ENCODE measurements at places on chromosomes 7 and 10.

GRCh38 chr10:32256613-32257437 is 90.1 kb downstream of the EPC1 start:
- DNase-seq, result peak; percentile 77

DNA sequence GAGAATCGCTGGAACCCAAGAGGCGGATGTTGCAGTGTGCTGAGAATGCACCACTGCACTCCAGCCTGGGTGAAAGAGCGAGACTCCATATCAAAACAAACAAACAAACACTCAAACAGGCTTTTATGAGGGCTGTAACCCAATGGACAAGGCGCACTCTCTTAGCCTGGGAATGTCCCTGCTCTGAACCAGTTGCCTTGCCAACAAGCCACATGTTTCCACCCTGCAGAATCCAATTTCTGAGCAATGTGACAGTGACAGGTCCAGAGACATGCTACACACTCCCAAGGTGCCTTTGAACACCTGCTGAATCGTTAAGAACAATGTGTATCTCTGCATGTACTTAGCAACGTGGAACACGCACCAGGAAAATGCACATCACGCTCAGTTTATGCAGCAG is 186.8 kb upstream of the AUTS2 start:
- DNase-seq, result no peak

DNA sequence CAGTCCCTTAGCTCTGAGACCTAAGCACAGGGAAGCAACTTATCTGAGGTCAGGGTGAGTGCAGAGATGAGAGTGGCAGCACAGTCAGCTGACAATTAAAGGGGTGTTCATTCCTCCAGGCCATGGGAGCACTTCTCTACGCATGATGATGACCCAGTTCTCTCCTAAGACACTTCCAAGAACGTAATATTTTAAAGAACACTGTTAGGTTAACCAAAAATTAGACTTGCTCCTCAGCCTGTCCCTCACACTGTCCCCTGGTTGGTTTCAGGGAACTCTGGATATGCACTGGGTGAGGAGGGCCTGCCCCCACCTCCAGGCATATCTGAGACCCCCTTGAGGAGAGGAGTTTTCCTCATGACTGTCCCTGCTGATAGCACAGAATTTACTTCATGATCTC is 767.5 kb downstream of the GRID1 start:
- DNase-seq, result no peak

DNA sequence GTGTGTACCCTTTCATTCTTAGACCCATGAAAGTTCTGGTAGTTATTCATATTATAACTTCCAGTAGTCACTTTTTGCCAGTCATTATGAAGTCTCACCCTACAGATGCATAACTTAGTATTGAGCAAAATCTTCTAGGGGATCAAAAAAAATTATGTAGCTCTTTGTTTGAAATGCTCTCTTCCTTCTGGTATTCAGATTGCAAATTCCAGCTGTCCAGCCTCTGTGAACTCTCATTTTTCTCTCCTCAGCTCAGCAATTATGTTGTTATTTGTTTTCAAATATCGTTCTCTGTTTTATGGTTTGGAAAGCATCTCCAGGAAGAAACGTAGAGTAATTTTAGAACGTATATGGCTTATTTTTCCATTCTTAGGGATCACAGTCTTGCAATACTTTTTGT is 442.5 kb downstream of the SEMA3D start:
- DNase-seq, result no peak

DNA sequence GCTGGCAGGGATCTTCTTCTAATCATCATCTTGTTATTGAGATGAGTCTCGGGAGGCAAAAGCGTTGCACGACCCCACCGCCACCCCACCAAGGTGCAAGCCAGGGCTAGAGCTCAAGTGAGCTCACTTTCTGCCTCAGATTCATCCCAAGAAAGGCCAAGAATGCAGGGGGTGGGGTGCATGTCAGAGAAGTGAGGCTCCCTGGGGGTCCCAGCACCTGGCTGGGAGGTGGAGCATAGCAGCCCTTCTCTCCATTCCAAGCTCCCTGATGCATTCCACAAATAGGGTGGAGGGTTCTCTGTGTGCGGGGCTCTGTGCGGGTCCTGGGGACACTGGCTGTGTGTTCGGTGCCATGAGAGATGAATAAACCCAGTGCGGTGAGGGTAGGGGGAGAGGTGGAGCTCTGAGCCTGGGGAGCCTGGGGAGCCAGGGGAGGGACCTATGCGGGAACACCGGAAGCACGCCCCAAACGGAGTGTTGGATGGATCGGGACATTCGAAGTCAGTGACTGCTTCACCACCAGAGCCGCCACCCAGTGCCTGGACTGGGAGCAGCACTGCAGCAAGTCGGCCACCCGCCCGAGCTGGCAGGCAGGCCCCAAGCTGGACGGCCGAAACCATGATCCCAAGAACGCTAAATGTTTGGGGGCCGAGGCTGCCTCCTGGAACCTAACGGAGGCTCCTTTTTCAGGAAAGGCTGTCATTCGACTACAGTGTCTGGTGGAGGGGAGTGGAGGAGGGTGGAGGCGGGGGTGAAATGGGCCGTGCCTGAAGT is 17.9 kb upstream of the HMX3 start:
- no peak for DNase-seq

- no peak for DNase-seq
Observed at GRCh38 chr7:55131142-55131929, 112.5 kb downstream of the EGFR start.

DNA sequence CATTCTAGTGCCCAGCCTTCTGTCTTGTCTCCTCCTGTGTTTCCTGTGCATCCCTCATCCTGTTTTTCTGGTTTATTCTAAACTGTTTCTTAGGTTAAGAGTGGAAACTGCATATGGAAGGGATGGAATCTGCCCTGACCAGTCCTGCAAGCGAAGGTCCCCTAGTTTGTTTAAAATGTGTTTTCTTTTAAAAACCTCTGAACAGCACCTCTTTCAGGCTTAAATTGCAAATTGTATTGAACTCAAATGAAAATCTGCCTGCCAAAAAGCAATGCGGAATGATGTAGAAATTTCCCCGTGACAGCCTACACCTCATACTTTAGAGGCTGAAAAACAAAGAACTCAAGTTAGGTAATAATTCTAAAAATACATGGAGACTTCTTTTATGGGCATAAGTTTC is 222.8 kb upstream of the IMMP2L start:
- DNase-seq, result no peak

GRCh38 chr7:1706721-1707613 is 36.9 kb downstream of the ELFN1 start:
- DNase-seq, result no peak

GRCh38 chr7:17298840-17299482 is 509 bp downstream of the AHR start:
- DNase-seq, result peak; percentile 71

DNA sequence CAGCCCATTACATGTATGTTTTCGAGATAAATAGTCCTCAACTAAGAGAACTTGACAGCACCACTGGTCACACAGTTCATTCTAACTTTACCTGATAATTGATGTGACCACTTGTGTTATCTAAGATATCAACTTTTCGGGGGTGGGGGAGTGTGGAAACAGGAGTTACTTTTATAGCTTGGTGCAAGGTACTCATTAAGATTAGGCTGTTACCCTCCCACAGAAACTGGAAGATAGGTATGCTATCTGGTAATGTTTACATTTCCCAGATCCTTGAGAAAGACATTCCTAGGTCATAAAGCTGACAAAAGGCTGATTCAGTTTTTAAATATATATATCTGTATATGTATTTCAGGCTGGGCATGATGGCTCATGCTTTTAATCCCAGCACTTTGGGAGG is 11.1 kb downstream of the ERVW-1 start:
- DNase-seq, result no peak

DNA sequence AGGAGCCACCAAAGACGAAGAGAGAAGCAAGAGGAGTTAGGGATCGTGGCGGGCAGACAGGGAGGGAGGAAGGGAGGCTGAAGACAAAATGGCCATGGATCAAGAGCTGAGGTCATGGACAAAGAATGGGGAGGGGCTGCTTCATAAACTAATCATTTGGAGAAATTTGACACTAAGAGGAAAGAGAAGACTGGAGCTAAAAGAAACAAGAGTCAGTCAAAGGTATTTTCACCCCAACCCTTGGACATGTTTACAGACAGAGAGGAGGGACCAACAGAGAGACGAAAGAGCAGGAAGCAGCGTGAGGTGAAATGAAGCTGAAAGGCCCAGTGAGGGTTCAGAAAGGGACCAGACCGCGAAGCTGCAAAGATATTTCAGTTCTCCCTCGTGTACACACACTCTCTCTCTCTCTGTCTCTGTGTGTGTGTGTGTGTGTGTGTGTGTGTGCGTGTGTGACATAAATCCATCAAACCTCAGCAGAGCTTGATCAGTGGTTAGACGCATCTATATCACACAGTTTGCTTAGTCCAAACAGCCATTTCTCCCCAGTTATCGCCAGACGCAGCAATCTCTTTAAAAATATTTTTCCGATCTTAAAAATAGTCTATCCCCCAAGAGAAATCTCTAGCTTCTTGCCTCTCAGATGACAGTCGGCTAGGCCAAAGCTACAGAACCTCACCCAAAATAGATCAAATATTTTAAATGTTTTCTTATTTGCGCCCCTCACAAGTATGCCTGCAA is 12.5 kb upstream of the CALD1 start:
- DNase-seq, result no peak

GRCh38 chr10:60399328-60399727 is 9.7 kb upstream of the ANK3 start:
- no peak for DNase-seq

DNA sequence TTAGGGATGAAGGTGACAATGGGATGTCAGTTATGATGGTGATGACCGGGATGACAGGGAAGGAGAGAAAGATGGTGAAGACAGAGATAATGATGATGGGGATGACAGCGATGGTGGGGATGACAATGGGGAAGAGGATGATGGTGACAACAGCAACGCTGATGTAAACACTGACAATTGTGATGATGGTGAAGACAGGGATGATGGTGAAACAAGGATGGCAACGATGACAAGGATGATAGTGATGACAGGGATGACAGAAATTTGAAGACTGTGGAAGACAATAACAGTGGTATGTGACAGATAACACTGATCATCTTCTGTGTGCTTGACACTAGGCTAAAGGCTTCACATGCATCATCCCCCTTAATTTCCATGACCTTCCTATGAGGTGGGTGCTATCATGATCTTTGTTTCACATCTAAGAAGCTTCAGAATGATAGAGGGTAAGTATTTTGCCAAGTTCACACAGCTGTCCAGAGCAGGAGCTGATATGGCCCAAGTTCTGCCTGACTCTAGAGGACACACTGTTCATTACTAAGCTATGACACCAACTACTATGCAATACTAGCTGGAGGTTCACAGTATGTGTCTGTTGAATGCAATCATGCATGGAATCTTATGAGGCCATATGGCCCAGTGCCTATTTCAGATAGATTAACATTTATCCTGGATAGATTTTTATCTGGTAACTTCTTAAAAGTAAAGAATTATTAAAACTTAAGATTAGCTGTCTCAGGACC is 105.6 kb downstream of the RNLS start:
- DNase-seq, result no peak

DNA sequence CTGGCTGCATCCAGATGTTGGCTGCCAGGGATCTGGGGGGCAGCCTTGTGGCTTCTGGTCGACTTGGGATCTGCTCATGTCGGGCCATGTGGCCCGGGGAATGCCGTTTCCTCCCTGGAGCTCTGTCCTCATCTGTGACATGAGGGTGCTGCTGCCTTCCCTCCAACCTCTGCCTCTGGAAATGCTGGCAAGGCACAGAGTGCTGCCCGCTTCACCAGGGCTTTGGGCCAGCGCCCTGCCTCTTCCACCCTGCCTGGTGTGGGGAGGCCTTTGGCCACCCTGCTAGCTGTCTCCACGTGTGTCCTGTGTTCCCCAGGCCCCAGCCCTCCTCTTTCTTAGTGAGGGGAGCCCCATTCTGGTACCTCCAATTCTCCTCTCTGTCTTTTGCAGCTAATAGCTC is 5.8 kb upstream of the SMARCD3 start:
- no peak for DNase-seq

DNA sequence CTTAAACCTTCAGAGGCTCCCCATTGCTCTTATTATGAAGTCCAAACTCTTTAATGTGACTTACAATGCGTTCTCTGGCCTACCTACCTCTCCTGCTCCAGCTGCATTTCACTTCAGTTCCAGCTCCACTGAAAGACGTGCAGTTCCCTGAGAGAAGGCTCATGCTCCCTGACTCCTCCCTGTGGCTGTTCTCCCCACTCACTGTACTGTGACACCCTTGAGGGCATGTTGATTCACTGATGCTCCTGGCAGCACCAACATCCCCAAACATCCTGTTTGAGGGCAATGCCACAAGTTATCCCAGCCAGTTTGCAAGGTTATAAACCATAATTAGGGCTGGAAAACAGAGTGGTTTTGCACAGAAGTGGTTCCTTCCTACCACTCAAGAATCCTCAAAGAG is 111.2 kb downstream of the LSM5 start:
- DNase-seq, result no peak

- DNase-seq, result no peak
Observed at GRCh38 chr10:43923328-43923727, 274.6 kb upstream of the ZNF32 start.

- DNase-seq, result no peak
Observed at GRCh38 chr7:121985476-121986030, 112.6 kb downstream of the PTPRZ1 start.

All from activated CD4-positive, alpha-beta T cell treated with anti-CD3 and anti-CD28 coated beads for 48 hours (primary cell).